Natural killer cell (primary cell): ENCODE measurements at places on chromosomes 11 and 22.
A peak's percentile ranks its signal among the peaks of the same experiment; 100 is the strongest.

GRCh38 chr22:46964773-46965550, 202.5 kb downstream of the TBC1D22A start:
- DNase-seq, result no peak

DNA sequence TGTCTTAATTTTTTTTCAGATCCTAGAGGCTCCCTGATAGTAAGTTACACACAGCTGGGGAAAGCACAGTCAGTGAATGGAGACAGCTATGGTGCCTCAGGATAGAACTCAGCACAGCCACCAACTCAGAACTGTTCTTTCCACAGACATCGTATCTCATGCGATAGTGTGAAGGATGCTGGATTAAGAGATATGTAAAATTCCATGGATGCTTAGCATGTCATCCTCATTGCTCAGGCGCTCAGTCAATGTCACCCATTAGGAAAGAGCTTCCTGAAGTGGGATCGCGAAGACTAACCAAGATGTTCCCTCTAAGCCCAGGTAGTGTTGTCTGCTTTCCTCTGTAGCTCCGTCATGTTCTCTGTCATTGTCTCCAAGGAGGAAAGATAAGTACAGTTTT, 1000.4 kb downstream of the OPCML start:
- DNase-seq, result no peak

DNA sequence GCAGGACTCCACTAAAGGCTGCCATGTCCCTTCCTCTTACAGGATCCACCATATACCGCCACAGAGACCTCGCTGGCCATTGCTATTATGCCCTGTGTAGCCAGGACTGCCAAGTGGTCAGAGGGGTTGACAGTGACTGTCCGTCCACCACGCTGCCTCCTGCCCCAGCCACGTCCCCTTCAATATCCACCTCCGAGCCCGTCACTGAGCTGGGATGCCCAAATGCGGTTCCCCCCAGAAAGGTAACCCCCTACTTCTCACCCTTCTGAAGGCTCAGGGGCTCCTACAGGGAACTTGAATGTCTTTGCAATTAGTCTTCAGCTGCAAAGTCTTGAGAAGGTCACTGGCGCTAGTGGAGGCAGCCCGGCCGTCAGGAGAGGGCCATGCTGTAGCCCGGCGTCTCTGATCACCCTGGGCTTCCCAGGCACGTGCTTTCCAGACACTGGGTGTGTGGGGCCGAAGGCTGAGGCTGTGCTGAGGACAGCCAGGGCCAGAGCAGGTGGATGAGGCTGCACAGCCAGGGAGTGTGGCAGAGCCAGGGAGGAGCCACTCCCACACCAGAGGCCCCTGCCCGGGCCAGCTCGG, 30.0 kb upstream of the MUC5B start:
- DNase-seq, result peak; percentile 5

- DNase-seq, result no peak
Observed at GRCh38 chr11:57674251-57674650, 6.3 kb downstream of the ZDHHC5 start.

GRCh38 chr11:83153764-83154163, 3.2 kb upstream of the PCF11 start:
- no peak for DNase-seq

- no peak for DNase-seq
Observed at GRCh38 chr11:44319170-44319551, 9.2 kb upstream of the ALX4 start.

- DNase-seq, result no peak
Observed at GRCh38 chr11:963852-964251, 38.2 kb downstream of the AP2A2 start.

- DNase-seq, result no peak
Observed at GRCh38 chr22:44885806-44886360, 123.9 kb downstream of the PHF21B start.

DNA sequence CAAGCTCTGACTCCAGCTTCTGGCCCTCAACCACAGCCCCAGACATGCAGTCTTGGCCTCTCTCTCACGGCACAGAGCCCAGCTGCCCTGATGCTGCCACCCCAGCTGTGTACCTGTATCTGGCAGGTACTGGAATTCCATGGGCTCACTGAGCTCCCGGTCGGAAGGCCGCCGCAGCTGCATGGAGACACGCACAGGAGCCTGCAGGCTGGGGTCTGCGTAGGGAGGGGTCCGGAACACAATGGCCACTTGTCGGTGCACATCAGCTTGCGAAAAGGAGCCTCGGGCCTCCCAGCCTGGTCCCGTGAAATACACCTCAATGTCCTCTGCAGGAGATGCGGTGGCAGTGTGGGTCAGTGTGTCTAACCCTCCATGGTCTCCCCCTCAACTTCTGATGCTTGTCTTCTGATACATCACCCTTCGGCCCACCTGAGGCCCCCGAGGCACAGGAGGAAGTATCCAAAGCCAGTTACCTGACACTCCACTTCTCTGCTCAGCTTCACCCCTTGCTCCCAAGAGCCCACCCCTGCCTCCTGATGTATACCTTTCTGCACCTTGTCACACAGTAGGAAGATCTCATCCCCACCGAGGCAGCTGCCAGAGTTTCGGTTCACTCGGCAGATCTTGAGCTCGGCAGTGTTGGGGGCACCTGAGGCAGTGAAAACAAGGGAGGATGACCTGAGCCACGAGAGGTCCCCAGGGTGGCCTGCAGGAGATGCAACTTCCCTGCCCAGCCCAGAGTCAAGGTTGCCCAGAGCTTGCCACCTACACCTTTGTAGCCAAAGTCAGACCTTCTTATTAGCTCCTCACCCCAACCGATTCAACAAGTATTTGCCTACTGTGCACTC, 4.3 kb downstream of the RELA start:
- no peak for DNase-seq

GRCh38 chr22:31393893-31394292, 5.5 kb upstream of the DRG1 start:
- no peak for DNase-seq

DNA sequence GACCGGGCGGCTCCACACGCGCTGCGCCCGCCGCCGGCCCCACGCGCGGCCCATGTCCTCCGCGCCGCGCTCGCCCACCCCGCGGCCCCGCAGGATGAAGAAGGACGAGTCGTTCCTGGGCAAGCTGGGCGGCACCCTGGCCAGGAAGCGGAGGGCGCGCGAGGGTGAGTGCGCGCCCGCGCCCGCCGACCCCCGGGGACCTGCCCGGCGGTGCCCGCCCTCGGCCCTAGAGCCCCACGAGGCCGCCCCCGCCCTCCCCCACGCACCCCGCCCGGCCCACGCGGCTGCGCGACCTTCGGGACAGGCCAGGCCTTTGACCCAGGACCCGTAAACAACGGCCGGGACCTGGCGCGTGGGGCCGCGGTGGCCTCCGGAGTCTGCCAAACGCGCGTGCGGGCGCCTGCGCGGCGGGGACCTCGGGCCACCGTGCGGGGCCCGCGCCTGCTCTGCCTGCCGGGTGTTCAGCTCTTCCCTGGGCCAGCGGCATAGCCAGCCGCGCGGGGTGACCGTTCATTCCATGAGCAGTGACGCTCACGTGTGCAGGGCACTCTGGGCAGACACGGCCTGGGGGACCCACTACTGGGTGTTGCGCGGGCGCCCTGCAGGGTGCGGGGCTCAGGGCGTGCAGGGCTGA, at the start of gene PARVB:
PARVB (plus strand) TSS at position 15 of the 634 bp plus-strand sequence; CDS start at position 53, 38 bp downstream.
- peak; percentile 48 for DNase-seq

DNA sequence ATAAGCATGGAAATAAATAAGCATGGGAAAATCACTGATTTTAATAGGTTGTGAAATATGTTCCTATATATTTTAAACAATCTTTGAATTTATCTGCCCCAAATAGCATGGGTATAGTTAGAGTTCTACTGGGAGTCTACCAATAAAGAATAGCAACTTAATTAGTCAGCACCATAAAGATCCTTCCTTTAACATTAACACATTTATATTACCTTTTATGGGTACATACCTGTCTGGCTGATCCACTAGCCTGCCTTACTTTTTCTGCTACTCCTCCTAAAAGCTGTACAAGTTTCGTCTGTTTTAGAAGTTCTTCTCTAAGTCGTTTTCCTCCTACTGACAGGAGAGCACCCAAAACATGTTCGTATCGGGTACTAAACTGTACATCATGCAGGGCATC, 39.8 kb upstream of the RPS13 start:
- no peak for DNase-seq

- peak; percentile 68 for DNase-seq
Observed at GRCh38 chr22:30047364-30047738, 32.9 kb upstream of the HORMAD2 start.

DNA sequence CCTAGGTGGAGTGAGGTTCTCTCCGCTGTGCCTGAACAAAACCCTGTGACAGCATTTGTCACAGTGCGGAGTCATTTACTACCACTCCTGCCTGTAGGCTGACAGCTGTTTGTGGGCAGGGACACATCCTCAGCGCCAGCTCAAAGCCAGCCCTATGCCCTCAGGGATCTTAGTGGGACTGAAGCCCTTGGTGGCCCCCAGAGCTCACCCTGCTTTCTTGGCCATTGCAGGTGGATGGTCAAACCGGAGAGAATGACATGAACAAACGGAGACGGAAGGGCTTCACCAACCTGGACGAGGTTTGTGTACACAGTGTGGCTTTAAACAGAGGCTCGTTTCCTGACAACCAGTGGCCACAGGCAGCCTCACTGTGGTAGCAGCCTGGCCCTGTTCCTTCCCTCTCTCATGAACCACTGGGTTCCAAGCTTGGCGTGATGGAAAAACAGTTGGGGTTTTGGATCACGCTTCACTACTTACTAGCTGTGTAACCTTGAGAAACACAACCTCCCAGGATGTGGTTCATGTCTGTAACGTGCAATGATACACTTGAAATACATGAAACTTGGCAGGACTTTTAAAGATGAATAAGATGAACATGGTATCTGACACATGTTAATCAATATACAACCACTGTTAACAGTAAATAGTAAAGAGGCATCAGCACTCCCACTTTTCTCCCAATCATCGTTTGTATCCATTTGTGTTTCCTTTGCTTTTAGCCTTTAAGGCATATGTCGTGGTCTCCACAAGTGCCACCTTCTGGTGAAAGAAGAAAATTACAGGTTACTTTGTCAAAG, 125.8 kb downstream of the MICAL2 start:
- DNase-seq, result peak; percentile 78
